ENCODE measurements at places on chromosomes 4 and X. TPM values are rescaled to one million over a fixed set of nuclear protein-coding genes. Genes with fewer than 3 reads are reported as not detected.

DNA sequence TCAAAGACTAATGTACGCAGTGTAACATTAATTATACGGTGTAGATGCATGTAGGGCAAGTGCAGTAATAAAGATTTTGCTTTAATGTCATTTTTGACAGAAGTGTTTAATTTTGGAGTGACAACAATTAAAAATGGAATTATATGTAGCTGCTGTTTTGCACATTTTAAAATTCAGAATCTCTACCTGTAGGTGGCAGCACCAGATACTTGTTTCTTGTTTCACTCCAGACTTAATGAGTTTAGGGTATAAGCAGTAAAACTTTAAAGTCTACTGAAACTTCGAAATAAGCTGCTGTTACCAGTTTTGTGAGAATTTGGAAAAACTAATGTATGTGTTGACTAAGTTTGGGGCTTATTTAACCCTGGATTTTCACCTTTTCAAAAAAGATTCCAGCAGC is 144.9 kb downstream of the POLA1 start:
- DNase-seq = no peak
- H3K36me3 ChIP-seq = no peaks in the 10 kb centered on the region
- H3K27me3 ChIP-seq = no peaks in the 10 kb centered on the region
- H3K4me1 ChIP-seq = no peaks in the 10 kb centered on the region
- no peak overlapping the region for H3K27ac ChIP-seq

The NLRP2B gene
- not detected for total RNA-seq

DNA sequence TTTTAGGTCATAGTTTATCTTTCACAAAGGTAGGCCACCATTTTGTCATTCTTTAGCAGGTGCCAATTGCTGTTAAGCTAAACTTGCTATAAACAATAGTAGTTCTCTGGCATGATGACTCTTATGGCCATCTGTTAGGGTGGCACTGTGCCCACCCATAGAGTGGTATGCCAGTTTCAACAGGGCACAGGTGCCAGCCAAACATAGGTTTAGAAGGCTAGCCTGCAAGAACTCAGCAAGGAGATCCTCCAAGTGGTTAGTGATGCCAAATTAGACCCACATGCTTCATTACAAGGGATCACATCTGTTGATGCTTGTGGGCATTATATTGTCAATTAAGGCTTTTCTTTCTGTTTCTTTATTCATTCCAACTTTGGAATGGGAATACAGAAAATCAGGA is 204.5 kb downstream of the FMR1NB start:
- no peak for DNase-seq
- H3K36me3 ChIP-seq = no peaks in the 10 kb centered on the region
- no peaks in the 10 kb centered on the region for H3K4me1 ChIP-seq

DNA sequence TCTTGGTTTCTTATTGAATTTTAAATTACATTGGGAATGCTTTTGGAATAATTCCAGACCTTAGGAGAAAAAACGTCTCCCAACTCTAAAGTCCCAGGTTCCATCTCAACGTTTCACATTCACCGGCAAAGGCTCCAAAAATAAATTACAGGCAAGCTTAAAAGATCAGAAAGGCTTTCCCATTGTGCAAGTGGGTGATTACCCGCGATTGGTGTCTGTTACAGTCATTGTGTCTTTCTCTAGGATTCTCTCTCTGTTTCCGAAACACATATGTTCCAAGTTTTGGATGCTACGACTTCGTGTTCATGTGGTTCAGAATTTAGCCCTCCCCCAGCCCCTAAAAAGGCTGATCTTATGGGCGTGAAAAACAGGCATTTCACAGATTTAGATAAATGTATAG is 41.8 kb downstream of the PALLD start:
- no peaks in the 10 kb centered on the region for H3K36me3 ChIP-seq
- no peaks in the 10 kb centered on the region for H3K4me1 ChIP-seq
- H3K4me3 ChIP-seq = no peak overlapping the region
- no peaks in the 10 kb centered on the region for H3K27me3 ChIP-seq

GRCh38 chrX:118502161-118502789 is 6.7 kb downstream of the DOCK11 start:
- H3K4me3 ChIP-seq = no peak overlapping the region
- H3K27ac ChIP-seq = peak overlapping the region; percentile 64
- DNase-seq = no peak
- H3K4me1 ChIP-seq = peaks cover 33% of the 10 kb centered on the region

DNA sequence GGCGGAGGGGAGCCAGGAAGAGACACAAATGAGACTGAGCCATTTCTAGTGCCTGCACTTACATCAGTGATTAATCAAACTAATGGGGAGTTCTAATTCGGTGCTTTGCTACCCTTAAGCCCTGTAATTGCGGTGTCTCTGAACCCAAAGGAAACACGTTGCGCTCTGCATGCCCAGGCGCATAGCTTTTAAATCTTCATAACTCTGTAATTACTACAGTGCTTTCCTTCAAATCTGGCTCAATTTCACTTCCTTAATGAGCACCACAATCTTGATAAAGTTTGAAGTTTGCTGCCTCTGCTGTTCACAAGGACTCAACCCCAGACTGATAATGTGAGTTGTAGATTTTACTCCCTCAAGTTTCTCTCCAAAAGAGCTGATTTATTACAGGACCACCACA is 5.7 kb upstream of the NHS start:
- H3K36me3 ChIP-seq = no peaks in the 10 kb centered on the region
- no peak overlapping the region for H3K4me3 ChIP-seq
- H3K27me3 ChIP-seq = no peaks in the 10 kb centered on the region
- no peak overlapping the region for H3K27ac ChIP-seq
- H3K4me1 ChIP-seq = no peaks in the 10 kb centered on the region
- DNase-seq = no peak

GRCh38 chr4:87982036-87982435 is 6.5 kb downstream of the SPP1 start:
- no peaks in the 10 kb centered on the region for H3K36me3 ChIP-seq
- DNase-seq = no peak
- H3K27me3 ChIP-seq = no peaks in the 10 kb centered on the region

GRCh38 chrX:57329008-57329407 is 42.5 kb downstream of the FAAH2 start:
- no peaks in the 10 kb centered on the region for H3K27me3 ChIP-seq
- H3K27ac ChIP-seq = no peak overlapping the region
- no peaks in the 10 kb centered on the region for H3K36me3 ChIP-seq
- DNase-seq = no peak
- H3K4me1 ChIP-seq = no peaks in the 10 kb centered on the region

- H3K4me3 ChIP-seq = no peak within 1 kb of the TSS
- H3K27ac ChIP-seq = no peak within 1 kb of the TSS
- no peaks in the 10 kb centered on the region for H3K36me3 ChIP-seq
- no peaks in the 10 kb centered on the region for H3K27me3 ChIP-seq
These were observed at the start of gene CLCN4 for GRCh38 chrX:10156199-10157031. CLCN4 (plus strand) TSS chrX:10156975; CDS start chrX:10185033, 28,058 bp downstream.

DNA sequence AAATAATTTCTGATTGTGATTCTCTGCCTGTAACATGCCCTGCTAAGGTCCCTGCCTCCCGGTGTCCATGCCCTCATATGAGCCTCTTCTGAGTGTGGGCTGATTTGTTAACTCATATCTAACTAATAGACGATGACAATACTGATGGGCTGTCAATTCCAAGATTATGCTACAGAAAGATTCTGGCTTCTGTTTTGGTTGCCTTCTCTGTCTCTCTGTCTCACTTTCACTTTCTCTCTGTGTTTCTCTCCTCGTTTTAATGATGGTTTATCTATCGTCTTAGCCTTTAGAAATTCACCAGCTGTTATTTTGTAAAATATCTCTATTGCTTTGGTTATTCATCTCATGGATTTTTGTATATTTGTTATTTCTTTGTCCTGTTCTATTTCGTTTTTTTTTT is 312.5 kb upstream of the ANXA10 start:
- H3K27ac ChIP-seq = no peak overlapping the region
- no peak for DNase-seq
- no peaks in the 10 kb centered on the region for H3K27me3 ChIP-seq
- H3K4me1 ChIP-seq = no peaks in the 10 kb centered on the region

- H3K27ac ChIP-seq = no peak overlapping the region
- H3K27me3 ChIP-seq = no peaks in the 10 kb centered on the region
- peaks cover 9% of the 10 kb centered on the region for H3K4me1 ChIP-seq
- no peak overlapping the region for H3K4me3 ChIP-seq
These were observed 62.8 kb downstream of the PPP3CA start for GRCh38 chr4:101284546-101284945.

GRCh38 chrX:11944501-11944900 is 186.5 kb downstream of the MSL3 start:
- no peak overlapping the region for H3K27ac ChIP-seq
- no peaks in the 10 kb centered on the region for H3K36me3 ChIP-seq
- DNase-seq = no peak
- no peaks in the 10 kb centered on the region for H3K4me1 ChIP-seq
- H3K4me3 ChIP-seq = no peak overlapping the region

The PDGFC gene
- total RNA-seq = not detected

The TCP11X2 gene
- not detected for total RNA-seq

DNA sequence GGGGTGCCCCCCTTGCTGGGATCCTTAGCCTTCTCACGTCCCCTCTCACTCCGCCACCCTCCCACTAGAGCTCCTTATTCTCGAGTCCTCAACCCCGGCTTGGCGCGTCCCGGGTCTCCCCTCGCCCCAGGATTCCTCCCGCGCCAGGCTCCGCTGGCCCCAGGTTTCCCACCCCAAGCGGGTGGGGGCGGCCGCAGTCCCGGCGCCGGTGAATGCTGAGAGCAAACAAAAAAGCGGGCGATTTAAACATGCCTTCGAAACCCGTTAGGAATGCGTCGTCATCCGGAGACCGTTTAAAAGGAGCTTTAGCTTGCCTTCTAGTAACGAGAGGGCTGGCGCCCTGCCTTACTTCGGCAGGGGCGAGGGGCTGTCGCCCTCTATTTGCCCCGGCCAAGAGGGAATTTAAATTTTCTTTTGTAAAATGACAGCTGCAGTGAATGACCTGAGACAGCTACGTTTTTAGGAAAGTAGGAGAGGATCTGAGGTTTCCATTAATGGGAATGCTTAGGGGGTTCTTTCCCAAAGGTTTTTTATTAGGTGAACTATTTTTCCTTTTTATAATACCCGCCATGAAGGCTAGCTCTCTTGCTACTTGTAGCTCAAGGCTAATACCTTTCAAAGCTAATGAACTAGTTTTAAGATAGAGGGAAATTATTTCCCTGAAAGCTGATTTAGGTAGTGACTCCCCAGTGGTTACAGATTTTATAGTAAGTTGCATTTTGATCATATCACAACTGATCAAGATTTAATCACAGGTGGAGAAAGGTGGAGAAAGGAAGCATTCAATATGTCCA is 3.1 kb downstream of the JADE1 start:
- H3K36me3 ChIP-seq = peaks cover 10% of the 10 kb centered on the region
- H3K4me3 ChIP-seq = peak overlapping the region; percentile 82
- peak overlapping the region; percentile 93 for H3K27ac ChIP-seq
- peak; percentile 28 for DNase-seq

GRCh38 chr4:71498002-71498401 is 159.2 kb downstream of the SLC4A4 start:
- no peak overlapping the region for H3K4me3 ChIP-seq
- H3K4me1 ChIP-seq = no peaks in the 10 kb centered on the region
- no peaks in the 10 kb centered on the region for H3K36me3 ChIP-seq
- DNase-seq = no peak
- no peak overlapping the region for H3K27ac ChIP-seq

DNA sequence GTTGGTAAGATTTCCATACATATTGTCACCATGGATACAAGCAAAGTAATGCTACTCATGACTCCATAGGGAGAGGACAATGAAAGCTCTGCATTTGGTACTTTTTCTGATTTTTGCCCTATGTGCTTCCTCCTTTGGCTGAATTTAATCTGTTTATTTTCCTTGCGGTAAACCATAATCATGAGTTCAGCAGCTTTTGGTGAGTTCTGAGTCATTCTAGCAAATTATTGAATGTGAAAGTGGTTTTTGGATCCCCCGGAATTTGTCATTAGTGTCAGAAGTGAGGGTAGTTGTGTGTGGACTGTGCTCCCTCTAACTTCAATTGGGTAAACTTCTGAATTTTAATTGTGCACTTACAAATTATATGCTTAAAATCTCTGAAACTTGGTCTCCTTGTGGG is 170.3 kb downstream of the MOSPD2 start:
- H3K4me3 ChIP-seq = no peak overlapping the region
- no peak overlapping the region for H3K27ac ChIP-seq
- no peak for DNase-seq
- H3K36me3 ChIP-seq = no peaks in the 10 kb centered on the region
- no peaks in the 10 kb centered on the region for H3K27me3 ChIP-seq
- H3K4me1 ChIP-seq = no peaks in the 10 kb centered on the region

DNA sequence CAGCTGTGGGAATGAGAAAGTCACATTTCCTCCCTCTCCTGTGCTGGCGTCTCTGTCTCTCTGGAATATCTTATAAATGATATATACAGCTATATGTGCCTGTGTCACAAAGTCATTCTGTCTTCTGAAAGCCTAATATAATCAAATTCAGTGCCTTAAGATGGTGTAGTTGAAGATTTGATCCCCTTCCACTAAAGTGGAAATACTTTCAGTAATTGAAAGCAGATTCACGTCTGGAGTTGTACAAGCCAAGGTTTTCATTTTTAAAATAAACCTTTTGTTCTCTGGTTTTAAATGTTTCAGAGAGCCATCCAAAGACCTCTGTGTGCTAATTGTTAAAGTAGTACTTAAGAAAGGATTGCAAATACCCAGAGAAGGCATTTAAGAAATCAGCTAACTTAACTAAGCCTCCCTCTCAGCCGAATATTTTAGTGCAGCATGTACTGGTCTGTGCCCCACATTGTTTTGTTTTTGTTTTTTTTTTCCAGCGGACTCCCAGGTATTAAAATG is 206.8 kb downstream of the TENM3 start:
- H3K27me3 ChIP-seq = no peaks in the 10 kb centered on the region
- peaks cover 11% of the 10 kb centered on the region for H3K4me1 ChIP-seq
- DNase-seq = no peak
- no peak overlapping the region for H3K27ac ChIP-seq
- no peaks in the 10 kb centered on the region for H3K36me3 ChIP-seq

GRCh38 chr4:133584714-133585113 is 435.6 kb downstream of the PCDH10 start:
- no peaks in the 10 kb centered on the region for H3K27me3 ChIP-seq
- no peak overlapping the region for H3K27ac ChIP-seq
- no peaks in the 10 kb centered on the region for H3K4me1 ChIP-seq
- DNase-seq = no peak
- no peaks in the 10 kb centered on the region for H3K36me3 ChIP-seq

GRCh38 chr4:161704653-161705052 is 459.1 kb downstream of the FSTL5 start:
- H3K4me3 ChIP-seq = no peak overlapping the region
- H3K27ac ChIP-seq = no peak overlapping the region
- H3K4me1 ChIP-seq = no peaks in the 10 kb centered on the region

DNA sequence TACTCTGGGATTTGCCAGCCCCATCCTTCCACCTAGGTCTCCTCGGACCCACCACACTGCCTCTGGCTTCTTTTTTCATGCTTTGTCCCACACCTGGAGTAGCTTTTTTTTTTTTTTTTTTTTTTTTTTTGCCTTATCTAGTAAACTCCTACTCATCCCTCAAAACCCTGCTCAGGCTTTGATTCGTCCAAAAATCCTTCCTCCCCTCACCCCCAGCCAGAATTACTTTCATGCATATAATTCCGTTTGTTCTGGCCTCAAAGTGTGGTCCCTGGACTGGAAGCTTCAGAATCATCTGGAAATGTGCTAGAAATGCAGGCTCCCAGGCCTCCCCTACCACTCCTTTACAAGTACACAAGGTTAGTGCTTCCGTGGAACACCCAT is 320.1 kb downstream of the PTTG2 start:
- no peak overlapping the region for H3K27ac ChIP-seq
- H3K36me3 ChIP-seq = no peaks in the 10 kb centered on the region
- H3K4me1 ChIP-seq = no peaks in the 10 kb centered on the region
- DNase-seq = no peak
- no peak overlapping the region for H3K4me3 ChIP-seq

GRCh38 chrX:78329486-78329885 is 2.1 kb upstream of the CYSLTR1 start:
- peak overlapping the region; percentile 29 for H3K4me3 ChIP-seq
- DNase-seq = no peak
- peak overlapping the region; percentile 84 for H3K27ac ChIP-seq
- H3K4me1 ChIP-seq = peaks cover 9% of the 10 kb centered on the region
- H3K27me3 ChIP-seq = no peaks in the 10 kb centered on the region
- no peaks in the 10 kb centered on the region for H3K36me3 ChIP-seq
